ENCODE measurements at places on chromosomes 11 and 22.

DNA sequence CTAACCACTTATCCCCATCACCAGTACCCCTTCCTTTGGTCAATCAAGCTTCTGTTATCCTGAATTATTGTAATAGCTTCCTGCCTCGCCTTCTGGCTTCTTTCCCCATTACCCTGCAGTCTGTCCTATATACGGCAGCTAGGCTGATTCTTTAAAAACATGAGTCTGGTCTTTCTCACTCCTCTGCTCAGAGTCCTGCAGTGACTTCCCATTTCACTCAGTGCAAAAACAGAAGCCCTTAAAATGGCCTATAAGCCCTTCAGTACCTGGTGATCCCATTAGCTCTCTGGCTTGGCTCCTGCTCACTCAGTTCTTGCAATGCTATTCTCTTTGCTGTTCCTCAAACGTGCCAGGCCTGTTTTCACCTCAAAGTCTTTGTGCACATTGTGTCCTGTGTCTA, 58.4 kb downstream of the JRKL start:
- DNase-seq: no peak

GRCh38 chr11:34165786-34166555, 60.5 kb downstream of the NAT10 start:
- no peak for DNase-seq

DNA sequence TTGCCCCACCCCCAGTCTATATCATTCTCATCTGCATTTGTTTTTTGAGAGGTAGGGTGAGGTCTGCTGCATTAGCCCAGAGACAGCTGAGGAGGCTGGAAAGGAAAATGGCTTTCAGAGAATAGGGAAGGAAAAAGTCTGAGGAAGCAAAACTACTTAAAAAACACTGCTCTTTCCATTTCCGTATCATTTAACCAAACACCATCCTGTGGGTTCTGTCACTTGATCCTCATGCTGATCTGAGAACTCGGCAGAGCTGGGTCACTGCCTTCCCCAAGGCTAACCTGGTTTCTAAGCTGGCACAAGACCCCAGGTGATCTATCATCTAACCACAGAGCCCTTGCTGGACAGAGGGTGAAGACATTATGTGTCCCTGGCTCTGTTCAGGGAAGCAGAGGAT, 1.2 kb downstream of the FOLR2 start:
- peak; percentile 53 for DNase-seq

GRCh38 chr11:22304337-22304961, 33.7 kb upstream of the SLC17A6 start:
- peak; percentile 43 for DNase-seq

GRCh38 chr11:44374001-44374400, 64.1 kb upstream of the ALX4 start:
- DNase-seq: no peak

- no peak for DNase-seq
Measured at GRCh38 chr11:58770627-58771457, 39.1 kb upstream of the GLYAT start.

DNA sequence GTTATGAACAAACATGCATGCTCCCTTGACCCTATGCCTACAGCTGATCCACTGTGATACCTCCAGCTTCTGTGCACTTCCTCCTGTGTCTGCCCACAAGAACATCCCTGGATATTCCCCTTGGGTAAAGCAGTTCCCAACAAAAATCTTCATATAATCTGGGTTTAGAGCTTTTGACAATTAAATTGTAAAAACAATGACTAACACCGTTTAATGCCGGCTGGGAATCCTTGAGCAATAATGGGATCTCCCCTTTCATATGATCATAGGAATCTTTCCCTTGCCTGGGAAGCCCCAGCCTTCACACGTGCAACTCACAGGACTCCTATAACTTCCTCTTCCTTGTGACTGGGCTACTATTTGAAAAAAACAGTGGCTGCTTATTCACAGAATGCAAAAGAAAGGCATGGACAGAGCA, 6.3 kb upstream of the ZC3H12C start:
- DNase-seq: peak; percentile 99

DNA sequence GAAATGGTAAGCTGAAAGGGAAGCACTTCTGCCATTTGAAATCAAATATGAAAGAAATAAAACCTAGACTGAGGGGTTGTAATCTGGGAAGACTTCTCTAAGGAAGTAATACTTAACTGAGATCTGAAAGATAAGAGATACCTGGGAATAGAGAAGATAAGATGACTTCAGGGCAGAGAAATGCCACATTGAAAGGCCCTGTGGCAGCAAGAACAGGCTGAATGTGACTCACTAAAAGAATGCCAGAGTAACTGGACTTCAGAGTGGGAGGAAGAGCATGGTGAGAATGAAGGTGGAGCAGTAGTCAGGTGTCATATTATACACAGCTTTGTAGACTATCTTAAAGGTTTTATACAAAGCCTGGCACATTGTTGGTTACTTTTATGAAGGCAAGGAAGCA, 17.6 kb downstream of the CALCA start:
- DNase-seq: no peak

- no peak for DNase-seq
Measured at GRCh38 chr11:120830085-120830620, 193.7 kb upstream of the TBCEL start.

DNA sequence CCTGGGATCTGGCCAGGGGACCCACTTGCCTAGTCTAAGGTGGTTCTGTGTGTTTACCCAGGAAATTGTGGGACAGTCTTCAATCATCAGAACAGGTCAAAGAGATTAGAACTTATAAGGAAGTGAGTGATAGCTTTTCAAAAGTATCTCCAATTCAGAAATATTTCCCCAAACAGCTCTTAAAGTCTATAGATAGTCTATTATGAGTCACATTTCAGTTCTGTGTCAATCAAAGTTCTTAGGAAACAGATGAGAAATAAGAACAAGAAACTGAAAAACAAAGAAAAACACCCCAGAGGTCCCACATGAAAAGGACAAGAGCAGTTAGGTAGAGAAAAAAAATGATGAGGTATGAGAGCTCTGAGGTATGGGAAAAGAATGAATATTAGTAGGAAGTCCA, 381.4 kb upstream of the MPPED2 start:
- no peak for DNase-seq
